Cardiac muscle cell (in vitro differentiated cells and primary cell): ENCODE measurements at places on chromosomes 11 and 22.
A peak's percentile ranks its signal among the peaks of the same experiment; 100 is the strongest.

DNA sequence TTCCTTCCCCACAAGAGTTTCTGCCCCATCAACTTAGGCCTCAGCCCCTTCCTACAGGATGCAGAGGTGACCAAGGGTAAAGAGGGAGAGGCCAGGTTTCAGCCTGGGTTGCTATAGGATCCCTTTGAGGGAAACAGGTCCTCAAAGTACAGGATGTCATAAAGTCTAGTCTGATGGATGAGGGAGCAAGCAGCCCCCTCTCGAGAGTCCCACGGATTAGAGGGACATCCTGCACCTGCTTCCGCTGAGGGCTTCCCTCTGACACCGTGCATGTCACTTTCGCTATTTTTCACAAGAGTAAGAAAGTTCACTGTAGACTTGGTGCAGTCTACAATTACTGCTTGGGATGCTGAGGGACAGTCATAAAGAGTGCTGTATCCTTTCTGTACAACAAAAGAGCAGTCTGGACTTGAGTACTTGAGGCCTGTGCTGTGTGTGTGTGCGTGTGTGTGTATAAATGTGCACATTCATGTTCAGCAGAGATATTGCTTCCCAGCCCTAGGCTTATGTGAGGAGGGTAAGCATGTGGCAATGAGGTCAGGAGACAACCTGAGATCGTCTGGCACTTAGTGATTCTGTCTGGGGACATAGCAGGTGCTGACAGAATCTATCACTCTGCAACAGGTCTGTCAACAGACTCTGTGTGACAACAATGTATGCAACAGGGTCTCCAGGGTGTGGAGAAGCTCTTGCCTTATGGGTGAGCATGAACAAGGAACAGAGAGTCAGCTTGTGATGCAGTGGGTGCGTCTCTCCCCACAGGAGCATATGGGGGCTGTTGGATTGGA lies 18.0 kb upstream of the CHST1 start:
- DNase-seq, result peak; percentile 19

- no peak for DNase-seq
These were observed 38.4 kb downstream of the CD44 start for GRCh38 chr11:35177370-35177769.

- DNase-seq, result peak; percentile 32
These were observed 698 bp downstream of the PAK1 start for GRCh38 chr11:77472991-77473800.

DNA sequence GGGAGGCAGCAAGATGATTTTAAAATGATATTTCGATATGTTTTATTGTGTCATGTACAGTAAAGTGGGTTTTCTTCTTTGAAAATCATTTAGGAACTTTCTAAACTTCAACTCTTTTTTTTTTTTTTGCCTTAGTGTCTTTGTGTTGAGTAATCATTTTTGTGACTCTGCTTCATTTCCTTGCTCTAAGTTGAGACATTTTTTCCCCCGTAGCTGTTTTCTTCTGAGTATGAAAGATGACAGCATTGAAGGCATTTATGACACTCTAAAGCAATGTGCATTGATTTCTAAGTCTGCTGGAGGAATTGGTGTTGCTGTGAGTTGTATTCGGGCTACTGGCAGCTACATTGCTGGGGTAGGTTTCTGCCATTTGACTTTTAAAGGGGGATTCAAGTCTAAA lies 23.5 kb downstream of the RRM1 start:
- peak; percentile 48 for DNase-seq

DNA sequence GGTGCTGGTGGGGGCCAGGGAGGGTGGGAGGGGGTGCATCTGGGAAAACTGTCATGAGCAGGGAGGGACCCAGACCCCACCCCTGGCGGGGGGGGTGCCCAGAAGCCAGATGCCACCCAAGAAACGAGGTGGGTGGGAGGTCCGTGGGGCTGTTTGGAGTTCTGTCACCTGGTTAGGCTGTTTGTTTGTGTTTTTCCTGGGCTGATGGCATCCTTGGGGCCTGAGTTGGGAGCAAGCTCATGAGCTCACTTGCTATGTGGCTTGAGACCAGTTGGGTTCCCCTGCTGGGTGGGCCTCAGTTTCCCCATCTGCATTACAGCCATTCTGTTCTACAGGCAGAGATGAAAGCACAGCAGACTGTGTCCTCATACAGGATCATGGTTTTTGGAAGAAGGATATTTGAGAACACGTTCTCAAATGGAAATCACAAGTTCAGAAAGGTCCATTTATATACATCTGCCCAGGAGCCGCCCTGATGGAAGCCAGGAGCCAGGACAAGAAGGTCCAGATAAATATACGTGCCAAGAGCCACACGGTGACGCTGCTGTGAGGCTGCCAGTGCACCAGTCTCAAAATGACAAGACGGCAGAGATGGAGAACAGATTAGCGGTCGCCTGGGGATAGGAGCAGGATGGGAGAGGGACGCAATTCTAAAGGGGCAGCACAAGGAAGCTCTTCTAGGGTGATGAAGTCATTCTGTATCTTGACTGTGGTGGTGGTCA lies 312.9 kb downstream of the MN1 start:
- DNase-seq, result no peak

DNA sequence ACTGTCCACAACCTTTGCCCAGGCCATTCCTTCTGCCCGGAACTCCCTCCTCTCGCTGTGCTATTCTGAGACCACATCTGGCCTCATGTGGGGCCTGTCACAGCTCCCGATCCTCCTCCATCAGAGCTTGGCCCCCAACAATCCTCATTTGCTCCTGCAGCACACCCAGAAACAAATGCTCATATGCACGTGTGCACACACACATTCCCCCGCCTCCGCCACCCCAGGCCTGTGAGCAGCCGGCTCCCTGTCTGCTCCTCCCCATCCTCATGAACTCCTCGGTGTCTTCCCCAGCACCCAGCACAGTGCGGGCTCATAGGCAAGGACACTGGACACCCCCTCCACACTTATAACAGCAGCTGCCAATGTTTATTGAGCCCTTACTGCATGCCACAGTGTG lies 29.7 kb upstream of the PICK1 start:
- DNase-seq, result no peak

DNA sequence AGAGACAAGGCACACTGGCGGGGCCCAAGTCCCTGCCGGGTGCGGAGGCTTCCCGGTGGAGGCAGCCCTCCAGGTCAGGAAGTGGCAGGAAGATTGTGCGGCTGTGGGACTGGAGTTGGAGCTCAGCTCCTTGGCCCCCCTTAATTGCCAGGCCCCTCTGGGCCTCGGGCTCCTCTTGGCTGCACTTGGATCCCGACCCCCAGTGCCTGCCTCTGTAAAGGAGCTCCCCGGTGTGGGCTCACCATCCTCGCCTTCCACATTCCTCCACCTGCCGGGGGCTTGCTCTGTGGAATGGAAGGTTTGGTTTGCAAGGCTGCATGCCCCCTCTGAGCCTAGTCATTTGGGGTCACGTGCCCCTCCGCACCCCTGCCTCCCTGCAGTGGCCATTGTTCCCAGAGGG lies 38.1 kb upstream of the COMT start:
- DNase-seq, result no peak

DNA sequence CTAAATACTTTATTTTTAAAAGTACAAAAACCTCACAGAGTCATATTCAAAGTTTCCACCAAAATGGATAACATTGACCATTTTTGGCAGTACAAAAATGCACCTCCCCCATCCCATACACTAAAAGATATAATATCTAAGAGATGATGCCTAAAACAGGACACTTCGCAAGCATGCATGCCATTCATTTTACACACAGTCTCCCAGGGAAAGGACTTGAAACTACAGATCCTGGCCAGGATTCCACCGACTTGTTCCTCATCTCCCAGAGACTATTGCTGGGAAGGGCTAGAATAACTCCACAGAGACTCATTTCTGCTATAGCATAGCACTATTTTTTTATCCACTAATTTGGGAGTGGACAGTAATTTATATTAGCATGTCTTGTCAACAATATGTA lies 81.7 kb downstream of the MTNR1B start:
- no peak for DNase-seq

- DNase-seq, result peak; percentile 90
These were observed 775.0 kb upstream of the LRRC4C start for GRCh38 chr11:42234451-42234951.

- DNase-seq, result no peak
These were observed 652.6 kb downstream of the METTL15 start for GRCh38 chr11:28760676-28761390.

- DNase-seq, result peak; percentile 96
These were observed 52.0 kb upstream of the CHRNA10 start for GRCh38 chr11:3723014-3723708.

DNA sequence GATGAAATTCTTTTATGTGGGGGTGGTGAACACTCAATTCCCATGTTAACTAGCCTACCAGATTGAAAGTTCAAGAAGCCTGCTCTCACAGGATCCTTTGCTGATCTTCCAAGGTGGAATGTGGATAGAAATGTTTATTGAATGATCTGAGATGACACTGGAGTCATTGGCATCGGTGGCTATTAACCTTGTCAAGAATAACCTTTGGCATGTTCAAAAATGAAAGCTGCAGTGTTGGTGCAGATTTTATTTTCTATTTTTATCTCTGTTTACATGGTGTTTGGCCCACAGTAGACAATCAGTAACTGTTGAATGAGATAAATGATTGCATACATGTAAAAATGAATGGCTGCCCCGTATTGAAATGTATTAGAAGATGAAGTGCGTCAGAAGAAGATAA lies 19.0 kb downstream of the MCAM start:
- DNase-seq, result no peak

DNA sequence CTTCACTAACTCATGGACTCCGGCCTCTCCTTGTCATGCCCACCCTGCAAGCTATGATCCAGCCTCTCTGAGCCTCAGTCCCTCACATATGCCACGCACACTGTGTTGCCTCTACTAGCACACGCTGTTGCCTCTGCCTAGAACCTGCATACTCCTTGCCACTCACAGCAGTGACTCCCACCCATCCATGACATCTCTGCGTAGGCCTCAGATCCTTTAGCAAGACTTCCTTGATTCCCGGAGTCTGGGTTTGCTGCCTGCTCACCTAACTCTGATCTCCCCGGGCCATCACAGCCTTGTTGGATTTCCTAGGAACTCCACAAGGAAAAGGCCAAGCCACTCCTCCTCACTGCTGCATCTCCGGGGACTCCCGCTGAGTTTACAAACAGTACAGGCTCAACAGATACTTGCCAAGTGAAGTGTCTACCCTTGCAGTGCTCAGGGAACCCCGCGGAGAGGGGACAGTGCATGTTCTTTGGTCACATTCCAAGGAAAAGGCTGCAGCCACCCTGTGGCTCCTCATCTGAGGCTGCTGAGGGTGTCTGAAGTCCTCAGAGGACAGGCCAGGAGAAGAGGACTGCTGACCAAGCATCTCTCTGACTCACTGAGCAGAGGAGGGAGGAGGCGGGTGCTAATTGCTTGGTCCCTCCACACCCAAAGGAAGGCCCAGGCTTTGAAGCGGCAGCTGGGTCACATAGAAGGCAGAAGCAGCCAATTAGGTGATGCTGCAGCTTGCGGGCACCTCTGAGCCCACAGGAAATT lies 42.4 kb upstream of the NAV2 start:
- no peak for DNase-seq

- peak; percentile 80 for DNase-seq
These were observed 27.8 kb upstream of the PPARA start for GRCh38 chr22:46122511-46122971.

DNA sequence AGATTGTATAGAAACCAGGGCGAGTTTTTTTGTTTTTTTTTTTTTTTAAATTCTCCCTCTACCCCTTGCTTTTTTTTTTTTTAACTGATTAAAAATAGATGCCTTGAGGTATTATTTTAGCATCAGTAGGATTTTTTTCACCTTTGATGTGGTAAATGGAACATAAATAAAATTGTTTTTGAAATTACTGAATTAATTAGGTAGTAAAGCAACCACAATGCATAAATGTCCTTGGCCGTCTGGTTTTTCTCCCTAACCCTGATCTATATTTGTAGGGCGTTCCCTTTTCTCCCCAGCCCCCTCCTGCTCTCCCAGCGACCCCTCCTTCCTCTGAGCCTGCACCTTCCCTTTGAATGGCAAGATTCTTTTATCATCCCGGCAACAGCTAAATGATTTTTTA lies 107.8 kb downstream of the ZBTB16 start:
- DNase-seq, result no peak

DNA sequence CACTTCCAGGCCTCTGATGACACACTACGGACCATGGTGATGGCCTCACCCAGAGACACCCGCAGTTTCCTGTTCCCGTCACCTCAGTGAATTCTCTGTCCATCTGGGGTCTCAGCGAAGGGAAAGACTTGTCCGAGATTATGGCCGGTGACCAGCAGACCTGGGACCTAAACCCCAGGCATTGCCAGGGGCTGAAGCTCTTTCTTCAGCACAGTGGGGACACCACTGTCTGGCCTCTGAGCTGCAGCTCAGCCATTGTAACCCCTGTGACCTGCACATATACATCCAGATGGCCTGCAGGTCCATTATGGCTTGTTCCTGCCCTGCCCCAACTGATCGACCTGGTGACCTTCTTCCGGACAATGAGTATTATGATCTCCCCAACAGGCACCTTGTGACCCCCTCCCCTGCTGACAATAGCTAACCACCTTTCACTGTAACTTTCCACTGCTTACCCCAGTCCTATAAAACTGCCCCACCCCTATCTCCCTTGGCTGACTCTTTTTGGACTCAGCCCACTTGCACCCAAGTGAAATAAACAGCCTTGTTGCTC lies 22.3 kb downstream of the CBX7 start:
- DNase-seq, result no peak

DNA sequence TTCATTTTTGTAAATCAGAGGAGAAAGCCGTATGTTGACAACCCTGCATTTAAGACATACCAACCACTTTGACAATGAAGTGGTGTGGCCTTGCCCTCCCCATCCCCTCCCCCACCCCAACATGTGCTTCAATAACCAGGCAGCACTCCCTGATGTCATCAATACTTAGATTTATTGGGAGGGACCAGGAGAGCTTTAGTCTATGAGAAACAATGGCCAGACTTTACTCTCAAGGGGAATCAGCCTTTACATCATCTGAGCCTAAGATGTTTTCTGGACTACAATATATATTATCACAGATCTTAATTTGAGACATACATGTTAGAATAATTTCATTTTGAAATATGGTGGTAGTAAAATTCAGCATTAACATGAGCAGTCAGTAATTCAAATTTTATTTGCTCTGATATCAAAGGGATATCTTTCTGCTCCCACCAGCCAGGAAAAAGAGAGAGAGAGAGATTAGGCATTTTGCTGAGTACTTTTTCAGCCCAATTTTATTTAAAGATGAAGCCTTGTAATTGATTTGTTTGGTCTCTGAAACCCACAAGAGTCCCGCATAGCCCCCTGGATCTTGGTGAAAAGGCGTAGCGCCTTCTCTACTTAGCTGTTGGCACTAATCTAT lies 38.1 kb downstream of the PARVA start:
- no peak for DNase-seq

GRCh38 chr11:128066399-128066798 lies 521.0 kb downstream of the ETS1 start:
- DNase-seq, result no peak

GRCh38 chr11:63543711-63544110 lies 7.1 kb downstream of the PLAAT4 start:
- DNase-seq, result no peak
